MG63 (cell line): ENCODE measurements at places on chromosomes 3 and 15. TPM values are rescaled to one million over a fixed set of nuclear protein-coding genes. Genes with fewer than 3 reads are reported as not detected.
A peak's percentile ranks its signal among the peaks of the same experiment; 100 is the strongest.

The ERC2 gene
- not detected in 2 replicates for total RNA-seq

The GOLGA6B gene
- total RNA-seq = not detected in 2 replicates

The ANKRD34C gene
- total RNA-seq = not detected in 2 replicates

The GOLGA6L4 gene
- 2.2 TPM in 1 of 2 replicates, not detected in the other for total RNA-seq

DNA sequence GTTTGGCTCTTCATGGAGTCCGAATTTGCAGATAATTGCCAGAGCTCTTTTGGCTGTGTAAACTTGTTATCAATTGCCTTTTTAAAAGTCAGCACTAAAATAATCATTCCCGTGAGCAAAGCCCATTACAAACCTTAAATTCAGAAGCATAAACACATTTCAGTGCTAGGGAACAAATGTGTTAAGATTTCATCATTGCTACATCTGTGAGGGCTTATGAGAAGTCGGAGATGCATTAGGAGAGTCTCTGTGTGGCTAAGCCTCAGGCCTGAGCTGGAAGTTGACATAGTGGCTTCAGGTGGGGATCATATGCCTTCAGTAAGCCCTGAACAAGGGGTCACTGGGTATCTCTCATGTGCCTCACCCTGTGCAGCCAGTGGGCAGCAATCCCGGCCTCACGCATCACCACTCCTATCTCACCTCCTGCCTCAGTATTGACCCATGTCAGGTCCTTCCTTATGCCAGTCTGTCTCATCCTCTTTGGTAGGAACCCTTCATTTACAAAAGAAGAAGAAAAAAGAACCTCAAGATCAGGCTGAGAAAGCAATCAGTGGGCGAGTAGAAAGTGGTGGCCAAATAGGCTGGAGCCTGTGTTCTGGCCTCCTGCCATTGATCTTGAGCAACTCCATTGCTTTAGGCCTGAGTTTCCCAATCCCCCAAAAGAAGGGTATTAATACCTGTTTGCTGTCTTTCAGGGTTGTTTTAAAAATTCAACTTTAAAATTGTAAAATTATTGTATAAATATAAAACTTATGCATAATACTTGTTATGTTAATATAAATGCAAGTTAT lies 233.5 kb downstream of the IL20RB start:
- DNase-seq = no peak

DNA sequence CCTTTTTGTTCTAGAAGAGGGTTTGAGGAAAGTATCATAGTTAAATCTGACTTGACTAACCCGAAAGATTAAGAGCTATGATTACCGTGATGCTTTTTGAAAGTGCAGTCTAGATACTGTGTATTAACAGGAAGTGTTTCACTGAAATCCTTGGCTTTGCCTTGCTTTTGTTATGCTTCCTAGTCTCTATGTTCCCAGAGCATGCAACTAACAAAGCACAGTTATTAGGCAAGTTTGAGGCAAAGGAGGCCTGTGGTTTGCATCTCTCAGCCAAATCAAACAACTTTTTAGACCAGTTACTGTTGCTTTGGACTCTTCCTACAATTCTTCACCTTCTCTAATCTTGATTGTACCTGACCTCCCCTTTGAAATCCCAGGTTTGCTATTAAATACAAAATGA lies 3.9 kb downstream of the LXN start:
- DNase-seq = no peak

DNA sequence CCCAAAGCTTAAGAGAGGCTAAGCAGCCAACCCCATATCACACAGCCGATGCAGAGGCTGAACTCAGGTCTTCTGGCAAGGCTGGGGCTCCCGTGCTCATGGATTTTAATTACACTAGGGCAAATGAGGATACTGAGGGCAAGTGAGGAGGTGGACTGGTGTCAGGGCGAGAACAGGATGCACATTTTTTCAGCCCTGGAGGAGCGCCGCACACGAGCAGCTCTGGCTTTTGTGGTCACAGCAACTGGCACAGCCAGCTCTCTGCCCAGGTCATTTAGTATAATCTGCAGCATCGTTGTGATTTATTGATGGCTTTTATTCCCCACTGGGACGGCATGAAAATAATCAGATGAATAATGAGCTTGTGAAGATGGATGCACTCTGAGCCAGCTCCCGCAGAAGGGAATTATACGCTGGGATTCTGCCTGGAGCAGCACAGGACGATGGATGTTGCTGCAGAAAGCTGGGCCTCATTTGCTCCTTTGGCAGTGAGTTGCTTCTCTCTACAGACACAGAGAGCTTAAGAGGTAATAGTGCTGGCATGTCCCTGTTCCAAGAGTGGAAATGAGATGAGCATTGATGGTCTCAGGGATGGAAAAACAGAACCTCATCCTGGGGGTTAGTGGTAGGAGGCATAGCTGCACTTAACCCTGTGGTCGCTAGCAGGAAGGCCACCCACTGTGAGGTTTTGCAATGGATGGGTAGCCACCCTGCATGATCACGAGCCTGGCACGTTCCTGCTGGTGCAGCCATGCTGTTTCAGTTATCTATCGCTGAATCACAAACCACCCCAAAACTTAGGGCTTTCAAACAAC lies 135.4 kb downstream of the UACA start:
- DNase-seq = peak; percentile 92

DNA sequence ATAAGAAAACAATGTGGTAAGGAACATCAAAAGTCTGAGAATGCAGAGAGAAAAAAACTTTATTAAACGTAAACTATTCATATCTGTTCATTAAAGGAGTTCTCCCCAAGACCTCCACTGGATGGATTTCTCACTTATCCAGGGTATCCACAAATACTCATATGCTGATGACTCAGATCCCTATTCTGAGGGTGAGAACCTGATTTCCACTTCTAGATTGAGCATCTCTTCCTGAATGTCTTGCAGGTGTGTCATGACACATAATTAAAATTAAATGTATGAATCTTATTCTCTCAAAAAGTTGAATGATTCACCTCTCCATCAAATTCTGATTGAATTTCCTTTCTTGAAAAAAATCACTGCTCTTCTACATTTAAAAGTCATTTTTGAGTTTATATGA lies 199.9 kb downstream of the MFSD1 start:
- no peak for DNase-seq

DNA sequence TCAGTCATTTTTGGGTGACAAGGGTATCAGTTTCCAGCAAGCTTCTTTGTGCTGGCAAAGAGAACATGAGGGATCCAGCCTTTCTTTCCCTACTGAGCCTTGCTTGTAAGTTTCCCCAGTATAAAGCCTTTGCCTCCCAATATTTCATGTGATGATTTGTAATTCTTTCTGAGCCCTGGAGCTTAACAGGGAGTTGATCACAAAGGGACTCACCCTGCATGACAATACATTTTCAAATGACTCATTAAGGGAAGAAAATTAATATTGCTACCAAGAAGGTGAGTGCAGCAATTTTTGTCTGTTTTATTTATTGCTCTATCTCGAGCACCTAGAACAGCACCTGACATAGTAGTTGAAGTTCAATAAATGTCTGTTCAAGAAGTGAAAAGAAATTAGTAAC lies 27.7 kb downstream of the OXSM start:
- DNase-seq = no peak

DNA sequence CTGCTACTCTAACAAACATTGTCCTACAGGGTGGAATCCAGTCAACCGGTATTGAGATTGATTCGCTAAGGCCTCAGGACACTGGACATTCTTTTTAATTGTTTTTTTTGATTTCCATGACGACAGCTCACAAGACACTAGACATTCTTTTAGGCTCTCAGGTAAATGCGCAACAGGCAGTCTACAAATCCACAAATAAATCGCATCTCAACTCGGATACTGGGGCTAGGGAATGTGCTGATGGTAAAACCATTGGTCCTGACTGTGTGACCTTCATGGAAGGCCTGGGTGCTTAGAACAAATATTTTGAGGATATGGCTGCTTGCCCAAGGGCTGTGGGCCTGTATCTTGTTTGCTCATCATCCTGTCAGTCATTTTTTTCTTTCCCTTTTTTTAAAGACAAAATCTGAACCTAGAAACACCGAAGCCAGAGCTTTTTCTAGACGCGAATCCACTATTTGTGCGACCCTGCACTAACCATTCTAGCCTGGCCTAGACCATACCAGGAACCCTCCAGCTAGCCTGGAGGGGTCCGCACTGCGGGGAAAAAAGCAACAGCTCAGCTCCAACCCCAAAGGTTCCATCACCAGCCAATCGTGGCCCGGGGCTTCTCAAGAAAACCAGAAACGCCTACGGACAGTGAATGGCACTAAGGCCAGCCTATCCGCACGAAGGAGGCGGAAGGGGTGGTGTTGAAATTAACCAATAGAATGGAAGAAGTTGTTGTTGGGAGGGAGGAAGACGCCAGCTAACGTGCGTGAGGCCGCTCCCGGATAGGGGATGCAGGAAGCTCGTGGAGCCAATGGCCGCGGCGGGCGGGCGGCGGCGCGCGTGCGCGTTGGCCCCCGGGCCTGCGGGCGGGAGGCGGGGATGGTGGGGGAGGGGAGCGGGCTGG lies 18.1 kb upstream of the CHD2 start:
- peak; percentile 99 for DNase-seq

DNA sequence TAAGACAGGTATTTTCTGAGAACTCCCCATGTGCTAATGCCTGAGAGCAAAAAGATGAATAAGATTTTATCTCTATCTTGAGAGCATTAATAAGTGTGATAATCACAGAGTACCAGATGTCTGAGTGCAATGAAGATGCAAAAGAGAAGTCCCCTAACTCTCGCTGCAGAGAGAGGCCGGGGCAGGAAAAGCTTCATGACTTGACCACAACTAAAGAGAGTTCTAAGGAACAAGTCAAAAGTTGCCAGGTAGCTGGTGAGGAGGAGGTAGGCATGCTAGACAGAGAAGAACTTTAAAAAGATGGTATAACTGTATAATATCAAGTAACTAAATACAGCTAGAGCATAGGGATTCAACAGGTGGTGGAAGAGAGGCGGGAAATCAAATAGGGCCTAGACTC lies 28.8 kb downstream of the MTMR10 start:
- DNase-seq = no peak

DNA sequence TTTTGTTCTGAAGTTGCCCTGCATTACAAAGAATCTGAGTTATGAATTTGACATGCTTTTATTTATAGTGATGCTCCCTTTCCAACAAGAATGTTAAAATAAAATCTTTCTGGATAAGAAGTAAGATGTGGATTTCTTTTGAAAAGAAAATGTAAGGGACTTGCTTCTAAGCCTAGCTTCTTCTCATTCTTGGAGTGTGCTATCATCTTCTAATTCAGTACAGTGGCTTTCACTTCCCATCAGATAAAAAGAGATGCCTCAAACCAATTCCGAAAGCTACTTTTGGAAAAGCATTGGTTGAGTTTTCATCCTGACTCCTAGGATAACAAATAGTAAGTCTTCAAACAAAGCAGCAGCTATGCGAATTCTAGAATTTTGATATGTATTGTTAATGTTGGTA lies 197.0 kb upstream of the ZPLD1 start:
- no peak for DNase-seq

- DNase-seq = no peak
These were observed 18.4 kb downstream of the LARS2 start for GRCh38 chr3:45406772-45407171.

DNA sequence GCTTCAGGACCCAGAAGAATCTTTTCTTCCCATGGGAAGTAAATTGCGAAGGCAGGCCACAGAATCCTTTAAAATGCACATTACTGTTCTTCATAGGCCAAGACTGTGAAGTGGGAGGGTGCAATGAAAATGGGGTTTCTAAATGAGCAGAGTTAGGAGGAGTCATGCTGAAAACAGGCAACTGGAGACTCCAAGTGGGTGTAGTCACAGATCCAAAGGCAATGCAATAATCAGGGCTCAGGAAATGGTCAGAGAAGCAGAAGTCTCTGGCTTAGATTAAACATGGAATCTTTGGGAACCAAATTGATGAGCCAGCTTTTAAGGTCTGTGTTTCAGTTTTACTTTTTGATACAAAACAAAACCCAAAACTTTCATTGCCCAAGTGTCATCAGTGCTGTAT lies 37.6 kb downstream of the HHLA2 start:
- DNase-seq = no peak

DNA sequence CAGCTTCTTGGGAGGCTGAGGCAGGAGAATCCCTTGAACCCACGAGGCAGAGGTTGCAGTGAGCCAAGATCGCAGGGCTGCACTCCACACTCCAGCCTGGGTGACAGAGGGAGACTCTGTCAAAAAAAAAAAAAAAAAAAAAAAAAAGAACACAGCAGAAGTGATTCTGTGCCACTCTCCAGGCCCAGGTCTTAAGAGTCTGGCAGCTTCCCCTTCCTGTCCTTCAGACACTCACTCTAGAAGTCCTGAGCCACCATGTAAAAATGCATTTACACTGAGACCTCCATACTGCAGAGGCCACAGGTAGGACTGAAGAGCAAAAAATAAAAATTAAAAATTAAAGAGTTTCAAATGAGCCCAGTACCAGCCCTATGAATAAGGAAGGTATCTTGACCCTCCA lies 11.8 kb upstream of the CDV3 start:
- DNase-seq = no peak

GRCh38 chr15:46278486-46279090 lies 643.8 kb downstream of the SQOR start:
- no peak for DNase-seq

- DNase-seq = no peak
These were observed 82.7 kb downstream of the KCNMB2 start for GRCh38 chr3:178618896-178619295.

DNA sequence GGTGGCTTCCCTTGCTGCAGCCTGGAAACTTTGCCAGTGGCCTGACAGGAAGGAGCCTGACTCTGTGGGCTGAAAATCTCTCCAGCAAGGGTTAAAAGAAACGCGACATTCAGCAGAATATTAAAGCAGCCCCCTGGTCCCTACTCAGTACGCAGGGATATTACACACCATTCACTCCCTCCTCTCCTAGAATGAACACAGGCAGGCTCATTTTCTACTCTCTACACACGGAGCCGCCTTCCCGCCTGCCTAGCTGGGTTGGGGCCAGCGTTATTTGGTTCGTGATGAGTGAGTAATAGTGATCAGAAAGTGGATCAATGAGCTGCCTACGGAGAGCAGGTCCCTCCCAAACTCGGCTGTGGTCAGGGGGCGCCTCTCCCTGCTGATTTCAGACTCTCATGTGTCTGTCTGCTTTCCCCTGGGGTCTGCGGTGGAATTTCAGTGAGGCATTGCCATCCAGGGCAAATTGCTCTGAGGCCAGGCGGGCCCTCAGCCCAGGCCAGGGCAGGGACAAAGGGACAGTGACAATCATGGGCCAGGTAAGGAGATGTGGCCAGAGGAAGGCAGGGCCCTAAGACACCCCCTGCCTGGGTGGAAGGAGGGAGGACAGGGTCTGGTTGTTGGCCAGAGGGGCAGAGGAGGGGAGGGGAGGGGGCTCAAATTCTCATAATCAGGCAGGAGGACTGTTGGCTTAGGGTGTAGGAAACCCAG lies 2.8 kb downstream of the EPHB1 start:
- DNase-seq = no peak

GRCh38 chr3:51802106-51802703 lies 23.2 kb upstream of the IQCF6 start:
- DNase-seq = no peak
